ENCODE measurements at places on chromosomes 12 and 14.
A peak's percentile ranks its signal among the peaks of the same experiment; 100 is the strongest.

- DNase-seq: no peak
Measured at GRCh38 chr14:101495284-101495683, 66.0 kb upstream of the DIO3 start.

GRCh38 chr12:51672334-51672733 lies 81.3 kb downstream of the SCN8A start:
- no peak for DNase-seq

DNA sequence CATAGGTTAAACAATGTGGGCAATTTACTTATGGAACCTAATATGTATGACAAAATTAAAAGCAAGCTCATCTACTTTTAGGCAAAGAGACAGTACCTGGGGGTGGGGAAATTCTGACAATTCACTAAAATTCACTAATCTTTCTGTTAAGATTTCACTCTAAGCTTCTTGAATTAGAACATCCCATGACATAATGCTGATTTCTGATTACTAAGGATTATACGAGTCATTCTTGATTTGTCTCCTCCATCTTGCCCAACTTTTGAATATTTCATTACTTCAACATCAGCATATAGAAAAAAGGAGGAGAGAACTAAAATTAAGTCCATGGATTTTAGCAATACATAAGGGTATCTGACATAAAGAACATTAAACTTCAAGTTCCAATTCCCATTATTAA lies 2.4 kb downstream of the CEP83 start:
- DNase-seq: no peak

DNA sequence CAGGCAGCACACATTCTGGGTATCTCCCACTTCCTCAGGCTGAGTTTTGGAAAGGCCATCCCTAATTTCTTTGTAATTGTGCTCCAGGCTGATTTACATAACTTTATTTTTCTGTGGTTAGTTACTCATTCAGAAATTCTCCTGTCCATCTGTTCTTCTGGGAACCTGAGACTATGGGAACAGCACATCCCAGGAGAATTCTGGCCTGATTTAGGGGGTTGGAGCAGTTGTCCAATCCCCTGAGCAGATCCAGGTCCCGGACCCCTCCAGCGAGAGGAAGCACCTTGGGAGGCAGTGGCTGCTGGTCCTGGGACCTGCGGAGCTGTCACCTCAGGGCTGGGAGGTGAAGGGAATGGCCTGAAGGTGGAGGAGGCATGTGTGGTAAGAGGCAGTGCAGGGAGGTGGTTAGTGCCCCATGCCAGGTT lies 40.4 kb downstream of the TSPAN9 start:
- DNase-seq: no peak

GRCh38 chr12:124388679-124389137 lies 93.8 kb downstream of the RFLNA start:
- peak; percentile 16 for DNase-seq

- no peak for DNase-seq
Measured at GRCh38 chr14:80388980-80389711, 177.8 kb upstream of the DIO2 start.

GRCh38 chr12:62862259-62862881 lies 72.6 kb downstream of the PPM1H start:
- no peak for DNase-seq

- no peak for DNase-seq
Measured at GRCh38 chr12:105445249-105445648, 114.8 kb downstream of the C12orf75 start.

- DNase-seq: no peak
Measured at GRCh38 chr14:22650960-22651521, 6.9 kb upstream of the OR6J1 start.

GRCh38 chr14:24298892-24299254 lies 707 bp downstream of the DHRS1 start:
- DNase-seq: no peak

DNA sequence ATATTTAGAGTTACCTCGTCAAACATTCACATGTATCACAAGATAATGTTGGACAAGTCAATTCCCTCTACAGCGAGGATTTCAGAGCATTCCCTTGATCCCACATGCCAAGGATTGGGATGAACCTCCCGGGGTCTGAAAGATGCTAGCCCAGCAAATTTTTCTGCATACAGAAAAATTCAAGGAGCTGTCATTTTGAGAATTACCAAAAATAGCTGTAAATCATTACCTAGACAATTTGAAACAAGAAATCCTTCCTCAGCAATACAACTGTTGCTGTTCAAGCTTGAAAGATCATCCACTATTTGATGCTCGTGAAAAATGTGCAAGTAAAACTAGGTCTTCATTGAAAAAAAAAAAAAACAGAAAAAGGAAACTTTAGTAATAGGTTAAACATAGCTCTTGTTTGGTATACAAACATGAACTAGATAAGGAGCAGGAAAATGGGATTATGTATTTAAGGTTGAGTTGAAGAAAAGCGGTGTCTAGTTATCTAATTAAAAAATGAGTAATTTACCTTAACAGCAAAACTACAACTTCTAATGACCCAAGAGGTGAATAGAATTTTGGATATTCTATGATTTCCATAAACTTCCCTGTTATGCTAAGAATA lies 73.1 kb downstream of the NTN4 start:
- DNase-seq: no peak

- no peak for DNase-seq
Measured at GRCh38 chr14:69674546-69675244, 63.3 kb downstream of the SUSD6 start.

DNA sequence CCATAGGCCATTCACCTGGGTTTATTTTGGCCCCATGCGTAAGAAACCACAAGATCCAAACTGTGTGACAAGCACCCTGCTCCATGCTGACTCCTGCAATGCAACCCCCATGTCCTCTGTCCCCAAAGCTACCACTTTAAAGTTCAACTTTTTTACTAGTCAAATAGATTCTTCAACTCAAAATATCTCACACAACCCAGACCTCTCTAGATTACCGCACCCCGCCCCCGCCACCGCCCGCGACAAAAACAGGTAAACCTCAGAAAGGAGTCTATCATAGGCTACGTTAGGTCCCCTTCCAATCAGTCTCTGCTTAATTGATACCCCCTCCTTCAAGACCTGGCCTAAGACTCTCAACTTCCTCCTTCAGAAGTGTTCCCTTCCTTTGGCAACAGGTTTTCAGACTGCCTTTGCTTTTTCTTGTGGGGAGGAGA lies 2.2 kb downstream of the ZFP36L1 start:
- DNase-seq: peak; percentile 50

- peak; percentile 14 for DNase-seq
Measured at GRCh38 chr12:74538491-74539258, 1.0 kb downstream of the ATXN7L3B start.

GRCh38 chr12:118064608-118065007 lies 3.6 kb upstream of the WSB2 start:
- no peak for DNase-seq

GRCh38 chr12:104133321-104133720 lies 4.7 kb downstream of the NFYB start:
- DNase-seq: no peak

DNA sequence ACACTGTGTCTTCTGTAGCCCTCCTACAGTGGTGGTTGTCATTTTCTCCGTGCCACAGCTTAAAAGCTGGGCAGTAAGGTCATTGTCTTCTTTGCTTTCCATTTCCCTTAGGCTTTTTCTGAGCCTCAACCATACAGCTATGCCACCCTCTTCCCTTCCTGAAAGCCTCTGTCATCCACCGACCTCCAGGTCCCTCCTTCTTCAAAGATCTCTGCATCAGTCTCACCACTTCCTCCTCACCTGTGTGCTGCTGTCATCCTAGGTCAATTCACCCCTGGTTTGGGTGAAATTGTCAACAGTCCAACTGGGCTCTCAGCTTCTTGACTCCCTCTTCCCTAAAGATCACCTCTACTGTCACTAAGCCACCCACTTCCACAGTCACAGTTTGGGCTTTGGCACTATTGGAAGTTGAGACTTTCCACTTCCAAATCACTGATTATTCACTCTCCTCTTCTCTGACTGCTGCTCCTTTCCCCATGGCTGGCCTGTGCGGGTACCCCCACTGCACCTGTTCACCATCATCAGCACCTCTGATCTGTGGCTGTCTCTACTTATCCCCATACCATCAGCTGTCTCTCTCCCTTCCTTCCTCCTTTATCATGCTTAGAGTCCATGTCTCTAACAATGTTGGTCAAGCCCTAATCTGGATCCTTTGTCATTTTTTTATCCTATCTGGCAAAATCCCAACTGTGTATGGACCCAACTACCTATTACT lies 15.5 kb upstream of the TSPAN9 start:
- DNase-seq: no peak

- DNase-seq: no peak
Measured at GRCh38 chr12:67626156-67626555, 22.4 kb upstream of the DYRK2 start.

- DNase-seq: no peak
Measured at GRCh38 chr12:106999446-106999845, 12.5 kb upstream of the MTERF2 start.

DNA sequence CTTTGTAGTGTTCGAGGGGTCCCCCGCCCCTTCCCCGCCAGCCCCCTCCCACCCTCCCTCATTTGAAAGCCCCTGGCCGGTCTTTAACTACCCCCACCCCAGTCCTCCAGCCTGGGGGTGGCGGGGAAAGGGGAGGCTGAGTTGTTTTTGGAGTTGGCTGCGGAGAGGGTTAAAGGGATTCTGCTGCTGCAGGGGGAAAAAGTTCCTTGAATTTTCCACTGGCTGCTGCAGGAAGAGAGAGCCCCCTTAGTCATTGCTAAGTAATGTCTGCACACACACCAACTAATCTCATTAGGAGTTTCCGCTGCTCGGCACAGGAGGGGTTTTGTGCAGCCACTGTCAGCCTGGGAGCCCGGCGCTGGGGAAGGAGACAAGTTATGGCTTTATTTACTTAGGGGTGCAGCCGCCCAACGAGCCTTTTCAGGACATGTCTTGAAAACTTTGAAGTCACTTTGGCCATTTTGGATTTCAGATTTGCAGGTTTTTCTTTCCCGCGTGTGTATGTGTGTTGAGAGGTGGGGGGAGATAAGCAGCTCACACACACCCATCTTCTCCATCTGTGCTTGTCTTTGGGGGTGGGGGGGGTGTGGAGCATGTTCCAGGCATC lies 1.8 kb downstream of the ELK3 start:
- DNase-seq: peak; percentile 25

GRCh38 chr12:34333337-34333736 lies 311.0 kb downstream of the ALG10 start:
- no peak for DNase-seq

GRCh38 chr12:56995201-56995929 lies 11.0 kb downstream of the ZBTB39 start:
- no peak for DNase-seq

- DNase-seq: no peak
Measured at GRCh38 chr12:84760091-84760865, 152.3 kb downstream of the SLC6A15 start.

- no peak for DNase-seq
Measured at GRCh38 chr14:95759941-95760340, 46.0 kb upstream of the TCL1A start.

GRCh38 chr12:118061873-118062843 lies 1.2 kb upstream of the WSB2 start:
- DNase-seq: no peak

DNA sequence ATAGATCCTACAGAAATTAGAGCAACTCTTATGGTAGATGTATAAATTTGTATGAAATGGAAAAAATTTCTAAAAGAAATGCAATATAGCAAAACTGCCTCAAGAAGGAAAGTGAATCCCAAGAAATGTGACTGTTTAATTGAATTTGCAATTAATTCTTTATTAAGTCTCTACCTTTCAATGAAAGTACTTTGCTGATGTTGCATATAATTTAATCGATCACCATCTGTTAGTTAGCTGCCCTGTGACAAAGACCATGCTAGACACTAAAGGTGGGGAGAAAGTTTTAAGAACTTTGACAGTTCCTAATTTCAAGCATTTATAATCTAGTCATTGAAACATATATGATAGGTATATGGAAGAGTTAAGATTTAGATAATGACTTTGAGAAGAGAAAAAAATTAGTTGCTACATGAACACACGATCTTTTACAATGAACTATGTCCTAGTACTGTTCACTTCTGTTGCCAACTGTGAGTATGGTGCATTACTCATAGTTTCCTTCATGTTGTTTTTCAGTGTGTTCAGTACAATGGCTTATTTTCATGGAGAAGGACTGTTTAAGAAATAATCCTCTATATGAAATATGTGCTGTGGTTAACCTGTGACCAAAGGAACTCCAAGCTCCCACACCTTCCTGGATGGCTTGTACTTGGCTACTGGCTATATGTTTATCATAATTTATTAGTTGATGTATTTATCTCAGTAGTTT lies 128.4 kb downstream of the METTL25 start:
- DNase-seq: no peak

Measured in activated T-cell treated with anti-CD3 and anti-CD28 coated beads for 1 hour (primary cell).